ENCODE measurements at places on chromosomes 12 and 14.

- peak; percentile 22 for DNase-seq
Measured at GRCh38 chr14:63761351-63762117, 33.7 kb upstream of the SGPP1 start.

DNA sequence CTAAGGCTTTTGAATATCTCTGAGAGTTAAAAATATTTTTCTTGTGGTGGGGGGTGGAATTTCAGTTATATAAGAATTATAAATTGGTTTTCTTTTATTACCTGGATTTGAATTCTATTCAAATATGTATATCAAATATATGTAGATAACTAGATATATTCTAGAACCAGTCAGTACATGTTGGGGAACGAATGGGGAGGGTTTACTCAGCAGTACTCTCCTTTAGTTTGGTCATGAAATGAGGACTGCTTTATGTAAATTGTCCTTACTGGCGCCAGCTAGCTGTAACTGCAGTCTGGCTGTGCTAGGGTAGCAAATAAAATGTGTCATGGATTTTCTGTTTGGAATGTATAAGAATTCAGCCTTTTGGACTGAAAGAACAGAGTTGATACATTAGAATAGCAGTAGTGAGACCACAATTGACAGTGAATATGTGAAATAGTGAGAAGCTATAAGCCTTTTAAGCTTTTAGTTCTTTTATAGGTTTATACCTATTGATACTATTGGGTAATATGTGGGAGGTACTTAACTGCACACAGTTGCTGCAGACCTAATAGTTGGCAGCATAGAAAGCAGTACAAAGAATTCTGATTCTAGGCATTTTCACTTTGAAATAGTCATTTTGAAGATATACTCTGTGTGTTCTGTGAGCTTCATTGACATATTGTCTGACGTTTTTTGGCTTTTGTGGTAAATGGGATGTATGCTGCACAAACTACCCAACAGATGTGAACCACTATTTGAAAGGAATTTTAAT, 29.0 kb downstream of the ATF7IP start:
- peak; percentile 59 for DNase-seq

- DNase-seq, result no peak
Measured at GRCh38 chr12:113226696-113227568, 5.7 kb downstream of the TPCN1 start.

DNA sequence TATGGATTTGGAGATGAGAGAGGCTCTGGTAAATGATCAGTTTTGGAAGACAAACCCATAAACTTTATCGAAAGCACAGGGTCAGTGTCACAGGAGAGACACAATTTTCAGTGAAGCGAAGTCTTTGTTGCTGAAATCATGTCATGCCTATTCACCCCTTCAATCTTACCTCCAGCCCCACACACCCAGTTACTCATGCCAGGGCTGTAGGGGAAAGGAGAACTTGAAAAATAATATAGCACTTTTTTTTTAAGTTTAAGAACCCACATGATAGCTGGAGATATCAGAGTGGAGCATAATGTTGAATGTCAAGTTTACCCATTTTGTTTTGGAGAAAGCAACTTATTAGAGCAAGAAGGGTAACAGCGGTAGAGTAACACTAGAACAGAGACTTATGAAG, 107.4 kb downstream of the SSPN start:
- DNase-seq, result no peak

GRCh38 chr14:100529561-100530031, 57.6 kb downstream of the BEGAIN start:
- no peak for DNase-seq

DNA sequence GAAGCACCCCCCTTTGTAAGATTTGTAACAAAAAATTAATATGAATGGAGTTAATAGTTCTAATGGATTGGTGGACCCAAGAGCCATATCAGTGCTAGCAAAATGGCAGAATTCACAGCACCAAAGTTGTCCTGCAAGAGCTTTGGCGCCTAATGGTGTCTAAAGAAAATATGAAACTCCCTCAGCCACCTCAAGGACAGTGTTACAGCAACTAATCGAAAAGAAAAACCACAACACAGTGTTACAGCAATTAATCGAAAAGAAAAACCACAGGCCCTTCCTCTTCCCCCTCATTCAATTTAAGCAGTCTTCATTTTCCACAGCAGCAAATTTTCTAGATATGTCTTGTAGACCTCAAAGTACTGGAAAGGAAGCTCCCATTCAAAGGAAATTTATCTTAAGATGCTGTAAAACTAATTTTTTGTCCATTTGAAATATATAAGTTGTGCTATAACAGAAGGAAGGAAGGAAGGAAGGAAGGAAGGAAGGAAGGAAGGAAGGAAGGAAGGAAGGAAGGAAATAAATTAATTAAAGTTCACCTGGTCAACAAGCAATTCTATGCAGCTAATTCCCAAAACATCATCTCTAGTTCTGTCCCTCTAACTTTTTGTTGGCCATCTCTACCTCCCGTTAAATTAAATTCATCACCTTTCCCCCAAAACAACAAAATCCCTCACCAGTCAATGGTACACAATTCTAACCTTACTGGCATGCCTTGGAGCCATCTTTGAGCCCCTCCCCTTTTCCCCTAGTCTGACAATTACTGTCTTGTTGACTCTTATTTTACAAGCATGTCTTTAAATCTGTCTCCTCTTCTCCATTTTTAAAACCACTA, 17.4 kb downstream of the LRP6 start:
- DNase-seq, result no peak

DNA sequence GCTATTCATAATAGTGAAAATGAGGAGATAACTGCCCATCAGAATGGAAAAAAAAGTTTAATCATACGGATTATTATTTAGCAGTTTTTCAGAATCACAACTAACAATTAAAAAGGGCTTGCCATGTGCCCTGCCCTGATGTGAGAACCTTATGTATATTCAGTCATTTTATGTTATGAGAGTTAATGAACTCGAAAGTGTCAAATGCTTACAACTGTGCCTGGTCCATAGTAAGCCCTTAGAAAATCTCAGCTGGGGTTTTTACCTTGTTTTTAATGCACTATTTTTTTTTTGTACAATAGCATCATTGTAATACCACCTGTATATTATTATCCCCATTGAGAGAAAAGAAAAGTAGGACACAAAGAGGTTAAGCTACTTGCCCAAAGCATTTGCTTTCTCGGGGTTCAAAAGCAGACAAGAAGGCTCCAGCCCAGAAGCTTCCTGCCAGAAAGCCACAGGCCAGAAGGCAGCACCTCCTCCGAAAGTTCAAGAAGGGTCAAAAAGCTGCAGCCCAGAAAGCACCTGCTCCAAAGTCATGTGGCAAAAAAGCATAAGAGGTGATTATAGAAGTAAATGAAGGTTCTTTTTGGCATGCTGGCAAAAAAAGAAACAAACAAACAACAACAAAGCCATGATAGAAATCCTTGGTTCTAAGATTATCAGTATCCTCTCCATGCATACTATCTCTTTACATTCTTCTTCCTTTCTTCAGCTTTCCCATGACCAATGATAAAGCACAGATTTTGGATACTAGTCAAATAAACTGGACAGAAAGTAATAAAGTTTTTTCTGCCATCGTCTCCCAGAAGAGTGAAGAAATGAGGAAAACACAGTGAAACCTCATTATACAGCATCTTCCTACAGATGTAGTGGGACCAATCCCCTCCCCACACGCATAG, 59.1 kb upstream of the NAP1L1 start:
- no peak for DNase-seq

DNA sequence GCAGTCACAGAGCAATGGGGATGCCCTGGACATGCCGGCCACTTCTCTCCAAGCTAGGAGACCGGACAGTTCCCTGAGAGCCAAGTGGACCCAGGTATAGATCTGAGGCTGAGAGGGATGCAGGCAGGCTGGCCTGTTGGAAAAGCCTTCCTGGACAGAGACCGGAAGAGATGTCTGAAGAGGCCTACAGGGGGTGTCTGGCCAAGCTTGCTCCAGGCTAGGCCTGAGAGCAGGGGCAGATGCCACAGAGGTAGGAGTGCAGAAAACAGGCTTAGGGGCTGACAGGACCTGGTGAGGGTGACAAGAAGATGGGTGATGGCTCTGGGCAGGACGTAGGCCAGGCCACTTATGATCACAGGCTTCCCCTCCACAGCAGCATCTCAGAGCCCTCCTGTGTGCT, 30.2 kb downstream of the ARL6IP4 start:
- no peak for DNase-seq

Measured in retina (tissue), 1 donor.